Sciatic nerve (tissue), 2 donors: ENCODE measurements at places on chromosomes 6 and 20.

- no peak for DNase-seq
Measured at GRCh38 chr6:90764001-90764400, 177.1 kb upstream of the MAP3K7 start.

- no peak for DNase-seq
Measured at GRCh38 chr6:125078602-125079321, 74.8 kb upstream of the TPD52L1 start.

- DNase-seq, result peak; percentile 56
Measured at GRCh38 chr20:17227219-17227575, 357 bp downstream of the PCSK2 start.

- no peak for DNase-seq
Measured at GRCh38 chr20:50565871-50566270, 55.7 kb downstream of the PTPN1 start.

DNA sequence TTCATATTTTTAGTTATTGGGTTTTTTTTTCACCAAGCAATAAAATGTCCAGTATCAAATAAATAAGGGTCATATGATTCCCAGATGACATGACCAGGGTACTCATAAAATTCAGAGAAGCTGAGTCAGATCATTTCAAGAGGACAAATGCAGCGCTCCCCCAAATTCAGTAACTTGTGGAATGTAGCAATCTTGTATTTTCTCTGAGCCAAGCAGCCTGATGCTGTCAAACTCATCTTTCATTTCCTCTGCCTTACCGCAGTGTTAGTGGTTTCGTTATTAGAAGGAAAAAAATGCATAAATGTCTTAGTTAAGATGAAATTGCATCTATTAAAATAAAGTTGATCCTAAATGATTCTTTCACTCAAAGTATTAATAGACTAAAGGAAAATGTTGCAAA lies 57.8 kb upstream of the EDN1 start:
- DNase-seq, result no peak

DNA sequence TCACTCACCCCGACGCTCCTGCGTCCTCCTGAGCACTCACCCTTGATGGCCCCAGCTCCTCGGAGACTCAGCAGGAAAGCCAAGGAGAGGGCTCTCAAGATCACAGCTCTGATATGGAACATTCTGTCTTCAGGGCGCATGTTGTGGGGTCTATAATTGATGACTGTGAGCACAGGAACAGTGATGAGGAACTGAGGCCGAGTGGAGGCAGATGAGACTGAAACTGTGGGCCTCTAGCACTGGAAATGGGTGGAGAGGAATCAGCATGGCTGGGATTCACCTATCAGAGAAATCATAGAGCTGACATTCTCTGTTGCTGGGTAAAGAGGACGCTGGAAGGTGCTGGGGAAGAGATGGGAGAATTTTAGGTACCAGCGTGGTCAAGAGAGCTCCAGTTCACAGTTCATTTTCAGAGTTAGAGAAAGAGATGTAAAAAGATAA lies at the start of gene HLA-DPA1:
TSS of gene HLA-DPA1 (minus strand) at position 219 of the 441 bp plus-strand sequence.
- DNase-seq, result no peak

- no peak for DNase-seq
Measured at GRCh38 chr20:10632721-10633509, 40.9 kb downstream of the JAG1 start.

DNA sequence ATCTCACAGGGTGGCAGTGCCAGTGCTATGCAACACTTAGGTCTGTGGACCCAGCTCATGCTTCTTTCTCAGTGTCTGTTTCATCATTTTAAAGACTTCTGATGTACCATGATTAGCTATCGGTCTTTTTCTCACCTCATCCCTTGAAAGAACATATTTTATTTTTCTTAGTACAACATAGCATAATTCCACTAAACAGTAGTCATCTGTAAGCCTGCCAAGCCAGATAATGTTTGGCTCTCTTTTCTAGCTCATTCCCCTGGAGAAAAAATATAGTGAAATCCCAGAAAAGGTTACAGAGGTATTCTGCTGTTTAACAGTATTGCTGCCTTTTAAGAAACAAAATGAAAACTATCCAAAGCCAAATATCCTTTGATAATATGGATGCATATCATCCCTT lies 177.0 kb upstream of the MMS22L start:
- no peak for DNase-seq

DNA sequence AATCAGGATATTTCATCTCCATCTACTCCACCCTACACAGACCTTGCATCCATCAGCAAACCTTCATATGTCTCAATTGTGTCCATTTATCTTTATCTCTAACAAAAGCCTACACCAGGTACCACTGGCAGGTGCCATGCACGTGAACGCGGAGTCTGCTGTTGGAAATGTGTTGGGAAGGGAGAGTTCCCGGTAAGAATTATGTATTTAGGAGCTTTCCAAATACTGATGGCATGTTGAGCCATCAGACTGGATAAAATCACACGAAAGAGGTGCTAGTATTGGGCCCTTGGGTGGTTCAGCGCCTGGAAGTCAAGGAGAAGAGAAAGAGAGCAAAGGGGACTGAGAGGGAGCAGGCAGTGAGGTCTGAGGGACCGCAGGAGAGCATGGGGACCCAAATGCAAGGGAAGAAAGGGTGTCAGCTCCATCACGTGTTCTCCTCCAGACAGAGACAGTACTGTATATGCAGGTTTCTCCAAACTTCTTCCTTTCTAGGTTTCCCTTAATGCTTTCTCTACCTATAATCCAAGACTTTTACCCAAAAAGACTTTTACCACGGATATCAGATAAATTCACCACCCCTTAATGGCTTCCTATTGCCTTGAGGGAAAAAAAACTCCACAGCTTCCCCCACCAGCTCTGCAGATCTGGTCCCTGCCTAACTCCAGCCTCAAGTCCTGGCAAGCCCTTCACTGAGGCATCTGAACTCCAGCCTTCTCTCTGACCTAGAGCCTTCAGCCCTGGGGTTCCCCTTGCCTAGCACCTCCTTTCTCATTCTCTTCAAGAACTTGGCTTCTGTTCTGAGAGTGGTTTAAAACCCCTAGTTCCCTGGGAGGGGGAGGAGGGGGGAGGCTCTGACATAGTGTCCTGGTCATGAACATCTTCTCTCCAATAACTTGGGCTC lies 4.8 kb upstream of the ZNF217 start:
- DNase-seq, result no peak

DNA sequence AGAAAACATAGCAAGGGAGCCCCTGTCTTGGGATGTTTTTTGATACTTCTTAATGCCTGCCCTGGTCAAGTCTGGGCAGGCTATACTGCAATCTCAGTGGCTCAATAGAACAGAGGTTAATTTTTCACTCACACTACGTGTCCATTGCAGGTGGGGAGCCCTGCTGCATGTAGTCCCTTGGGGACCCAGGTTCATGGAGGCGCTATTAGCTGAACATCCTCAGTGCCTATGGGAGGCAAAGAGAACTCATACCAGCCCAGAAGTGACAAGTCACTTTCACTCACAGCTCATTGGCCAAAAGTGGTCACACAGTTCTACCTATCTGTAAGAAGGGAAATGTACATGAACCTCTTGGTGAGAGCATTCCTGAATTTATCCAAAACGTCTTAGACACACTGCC lies 23.2 kb downstream of the CGA start:
- DNase-seq, result no peak

GRCh38 chr6:84460491-84460890 lies 233.0 kb upstream of the CEP162 start:
- no peak for DNase-seq

DNA sequence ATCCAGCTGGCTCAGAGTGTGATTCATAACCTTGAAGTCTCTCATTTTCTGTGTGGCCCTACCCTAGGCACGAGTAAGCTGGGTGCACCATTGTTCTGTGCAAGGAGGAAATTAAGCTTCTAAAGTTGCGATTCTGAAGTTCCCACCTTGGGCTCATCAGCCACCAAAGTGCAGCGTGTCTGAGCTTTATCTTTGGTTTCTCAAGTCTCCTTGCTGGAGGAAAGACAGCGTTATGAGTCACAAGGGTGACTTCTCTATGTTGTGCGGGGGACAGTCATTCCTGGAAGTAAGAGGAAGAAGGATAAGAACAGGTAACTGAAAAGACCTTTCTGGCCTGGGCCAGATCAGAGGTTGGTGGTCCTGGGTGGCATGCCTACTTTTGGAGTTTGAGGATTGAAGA lies 16.8 kb downstream of the MRAP2 start:
- DNase-seq, result no peak

GRCh38 chr20:59697068-59697467 lies 92.7 kb downstream of the PHACTR3 start:
- no peak for DNase-seq

DNA sequence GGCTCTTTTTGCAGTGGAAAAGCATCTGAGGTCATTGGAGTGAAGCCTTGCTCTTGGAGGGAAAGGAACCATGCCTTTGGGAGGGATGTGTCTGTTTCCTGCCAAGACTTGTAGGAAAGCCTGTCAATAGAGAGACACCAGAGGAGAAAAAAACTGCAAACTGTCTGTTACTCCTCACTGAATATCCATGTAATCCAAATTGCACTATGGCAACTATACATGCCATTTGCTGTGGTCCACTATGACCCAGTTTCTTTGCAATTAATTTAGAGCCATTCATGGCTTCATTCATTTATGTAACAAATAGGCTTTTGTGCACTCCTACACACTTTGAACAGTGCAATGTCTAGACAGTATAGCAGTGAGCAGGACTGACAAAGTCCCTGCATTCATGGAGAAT lies 296.5 kb downstream of the SLC35F1 start:
- DNase-seq, result no peak

- no peak for DNase-seq
Measured at GRCh38 chr20:60213126-60213893, 255.1 kb downstream of the CDH26 start.
